Amniotic epithelial cell (primary cell): ENCODE measurements at places on chromosomes 7 and 10.

DNA sequence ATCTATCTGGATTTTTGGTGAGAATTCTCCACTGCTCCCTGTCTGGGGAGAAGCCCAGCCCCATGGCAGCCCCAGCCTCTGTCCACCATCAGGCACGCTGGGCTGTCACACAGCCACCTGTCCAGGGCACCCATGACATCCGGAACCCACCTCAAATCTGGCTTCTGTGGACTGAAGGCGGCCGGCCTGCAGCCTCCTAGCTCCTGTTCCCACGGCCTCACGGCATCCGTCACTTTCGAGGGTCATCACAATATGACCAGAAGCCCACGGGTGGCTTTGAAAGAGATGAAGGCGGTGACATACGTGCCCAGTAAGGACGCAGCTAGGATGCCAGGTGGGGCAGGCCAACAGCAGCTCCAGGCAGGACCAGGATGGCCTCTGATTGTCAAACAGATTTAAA, 140.9 kb downstream of the PTPRN2 start:
- DNase-seq, result no peak

DNA sequence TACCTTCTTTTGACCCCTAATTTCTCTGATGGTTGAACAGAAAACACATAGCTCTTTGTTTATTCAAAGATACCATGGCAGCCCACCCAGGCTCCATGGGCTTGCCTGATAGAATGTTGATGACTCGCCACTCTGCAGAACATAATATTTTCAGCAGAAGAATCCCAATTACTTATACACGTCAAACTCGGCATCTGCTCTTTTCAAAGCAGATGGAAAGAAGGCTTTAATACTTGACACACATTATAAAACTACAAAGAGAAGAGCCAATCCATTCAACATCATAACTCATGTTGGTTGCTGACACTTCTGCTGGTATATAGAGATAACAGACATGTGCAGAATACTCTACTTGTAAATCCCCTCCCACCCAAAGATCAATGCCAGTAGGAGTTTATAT, 69.0 kb downstream of the FOXI2 start:
- no peak for DNase-seq

- DNase-seq, result no peak
These were observed 21.5 kb upstream of the IKZF1 start for GRCh38 chr7:50282813-50283605.

DNA sequence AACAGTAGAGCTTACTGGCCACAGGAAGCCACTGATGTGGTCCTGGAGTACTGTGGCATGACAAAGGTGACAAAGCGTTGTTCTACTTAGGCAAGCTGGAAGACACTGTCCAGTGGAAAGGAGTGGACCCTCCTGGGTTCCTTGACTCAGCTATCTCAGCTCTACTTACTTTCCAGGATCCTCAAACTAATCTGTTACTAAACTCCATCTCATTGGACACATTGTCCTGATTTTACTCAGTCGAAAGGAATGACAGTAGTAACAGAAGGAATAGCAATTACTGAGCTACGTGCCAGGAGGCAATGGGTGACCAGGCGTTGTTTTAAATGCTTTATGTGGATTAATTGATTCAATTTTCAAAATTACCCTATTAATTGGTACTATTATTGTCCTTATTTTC, 41.6 kb downstream of the ABLIM1 start:
- no peak for DNase-seq

- no peak for DNase-seq
These were observed 1.6 kb upstream of the ZNF12 start for GRCh38 chr7:6708304-6708703.

- no peak for DNase-seq
These were observed 3.4 kb upstream of the KMT2E start for GRCh38 chr7:105010504-105011130.

GRCh38 chr7:14717816-14718215, 184.7 kb downstream of the DGKB start:
- peak; percentile 10 for DNase-seq

DNA sequence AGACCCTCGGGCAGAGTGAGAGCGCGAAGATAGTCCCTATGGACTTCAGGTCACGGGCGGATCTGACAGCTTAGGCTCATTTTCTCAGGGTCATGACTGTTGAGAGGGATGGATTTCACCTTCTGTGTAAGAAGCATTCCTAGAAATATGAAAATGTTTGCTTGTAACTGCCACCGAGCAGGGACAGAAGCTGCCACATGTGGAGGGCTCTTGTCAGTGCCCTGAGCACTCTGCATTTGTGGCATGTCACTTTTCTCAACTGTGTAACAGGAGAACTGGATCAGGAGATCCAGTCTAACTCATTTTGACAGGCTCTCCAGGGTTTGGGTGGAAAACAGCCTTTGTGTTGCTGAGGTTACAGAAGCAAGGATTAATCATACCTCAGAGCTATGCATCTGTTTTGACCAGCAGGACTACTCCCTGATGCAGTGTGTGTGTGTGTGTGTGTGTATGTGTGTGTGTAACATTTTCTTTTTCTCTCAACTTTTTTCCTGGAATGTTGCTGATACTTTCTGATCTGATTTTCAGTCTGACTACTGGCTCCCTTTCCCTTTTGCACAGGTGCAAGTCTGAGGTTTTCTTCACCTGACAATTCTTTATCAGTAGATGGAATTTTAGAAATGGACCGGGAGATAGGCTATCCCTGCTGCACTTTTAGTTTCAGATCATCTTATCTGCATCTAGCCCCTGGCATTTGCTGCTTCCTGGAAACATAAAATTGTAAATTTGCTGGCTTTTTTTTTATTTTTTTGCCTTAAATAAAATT, 183.3 kb downstream of the STK31 start:
- peak; percentile 95 for DNase-seq

- DNase-seq, result no peak
These were observed 105.8 kb downstream of the ELMO1 start for GRCh38 chr7:37342688-37343471.

- peak; percentile 57 for DNase-seq
These were observed 24.9 kb upstream of the CACNA2D1 start for GRCh38 chr7:82468435-82468834.

DNA sequence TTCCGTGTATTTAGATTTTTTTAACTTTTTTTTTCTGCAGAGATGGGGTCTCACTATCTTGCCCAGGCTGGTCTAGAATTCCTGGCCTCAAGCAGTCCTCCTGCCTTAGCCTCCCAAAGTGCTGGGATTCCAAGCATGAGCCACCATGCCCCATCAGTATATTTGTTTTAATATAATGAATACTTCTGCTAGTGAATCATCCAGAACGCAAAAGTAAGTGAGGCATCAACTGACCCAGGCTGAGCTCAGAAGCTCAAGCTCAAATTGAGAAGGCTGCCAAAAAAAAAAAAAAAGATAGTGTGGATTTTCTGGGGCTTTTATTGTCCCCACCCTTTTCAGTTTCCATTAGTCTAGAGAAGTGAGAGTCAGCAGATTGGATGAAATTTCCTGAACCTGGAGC, 39.0 kb upstream of the TECTB start:
- DNase-seq, result no peak

- no peak for DNase-seq
These were observed 56.9 kb upstream of the FAM133B start for GRCh38 chr7:92647011-92647625.

DNA sequence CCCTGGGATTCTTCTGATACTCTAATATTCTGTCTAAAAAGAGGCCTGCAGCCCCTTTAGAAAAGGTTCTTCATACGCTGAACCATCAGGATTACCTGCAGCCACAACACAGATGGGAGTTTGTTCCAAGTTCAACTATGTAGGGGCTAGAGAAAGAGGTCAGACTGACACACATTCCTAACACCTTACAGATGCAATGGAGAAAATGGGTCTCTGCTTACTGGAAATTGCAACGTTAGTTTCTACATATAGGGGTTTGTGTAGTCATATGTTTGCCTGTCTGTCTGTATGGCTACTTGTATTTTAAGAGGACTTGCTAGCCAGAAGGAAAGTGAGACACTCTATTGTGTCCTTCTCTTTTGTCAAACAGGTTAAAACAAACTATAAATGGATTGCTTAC, 618.5 kb downstream of the INHBA start:
- DNase-seq, result no peak

GRCh38 chr10:109968953-109969759, 38.6 kb upstream of the ADD3 start:
- DNase-seq, result peak; percentile 79

- DNase-seq, result no peak
These were observed at the start of gene TEX47 for GRCh38 chr7:88795553-88795952. TSS of gene TEX47 (minus strand) at chr7:88795737. CDS start at chr7:88794942, 795 bp downstream.

DNA sequence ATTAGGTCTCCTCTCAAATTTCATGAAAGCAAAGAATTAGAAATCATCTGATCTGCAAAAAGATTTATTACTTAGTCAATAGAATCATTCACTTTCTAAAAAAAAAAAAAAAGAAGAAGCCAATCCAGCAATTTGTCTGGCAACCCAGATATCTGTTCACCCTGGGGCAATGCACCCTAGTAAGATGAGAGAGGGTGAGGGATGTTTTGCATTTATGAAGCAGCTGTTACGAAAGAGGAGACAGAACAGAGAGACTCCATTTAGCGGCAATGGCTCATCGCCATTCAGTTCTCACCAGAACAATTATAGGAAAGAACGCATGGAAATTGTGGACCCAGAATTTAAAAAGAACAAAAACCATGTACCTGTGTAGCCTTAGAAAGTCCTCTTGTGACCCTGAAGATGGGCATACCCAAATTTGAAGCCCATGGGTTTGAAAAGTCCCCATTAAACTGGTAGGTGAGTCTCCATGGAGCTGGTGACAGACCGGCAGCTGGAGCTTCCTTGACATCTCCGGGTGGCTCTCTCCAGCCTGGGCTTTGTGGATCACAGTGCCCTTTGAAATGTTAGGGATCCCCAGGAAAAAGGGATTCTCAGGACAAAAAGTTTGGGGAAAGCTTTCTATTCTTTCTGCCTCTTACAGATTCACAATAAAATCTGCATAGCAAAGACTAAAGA, 45.5 kb upstream of the CCDC3 start:
- DNase-seq, result no peak

DNA sequence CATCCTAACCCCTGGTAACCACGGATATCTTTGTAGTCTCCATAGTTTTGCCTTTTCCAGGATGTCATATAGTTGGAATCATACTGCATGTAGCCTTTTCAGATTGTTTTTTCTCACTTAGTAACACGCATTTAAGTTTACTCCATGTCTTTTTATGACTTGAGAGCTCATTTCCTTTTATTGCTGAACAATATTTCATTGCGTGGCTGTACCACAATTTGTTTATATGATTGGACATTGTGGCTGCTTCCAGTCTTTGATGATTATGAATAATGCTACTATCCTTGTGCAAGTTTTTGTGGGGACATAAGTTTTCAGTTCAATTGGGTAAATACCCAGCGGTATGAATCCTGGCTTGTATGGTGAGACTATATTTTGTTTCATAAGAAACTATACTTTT, 60.8 kb downstream of the AOAH start:
- DNase-seq, result peak; percentile 34

DNA sequence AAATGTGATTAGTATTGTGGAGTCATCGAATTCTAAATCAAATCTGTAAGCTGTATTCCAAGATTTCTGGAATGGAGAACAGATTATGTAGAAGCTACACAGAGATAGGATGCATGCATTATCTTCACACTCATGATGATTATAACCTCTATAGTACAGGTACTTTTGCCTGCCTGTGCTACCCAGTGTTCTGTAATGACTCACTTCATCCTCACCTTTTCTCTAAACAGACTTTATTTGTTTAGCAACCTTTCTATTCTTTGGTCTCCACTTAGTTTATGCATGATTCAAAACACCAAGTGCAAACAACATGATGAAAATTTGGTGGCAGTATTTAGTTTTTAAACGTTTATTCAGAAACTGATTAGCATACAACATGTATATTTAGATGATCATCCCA, 68.4 kb upstream of the PRPS1L1 start:
- DNase-seq, result no peak

DNA sequence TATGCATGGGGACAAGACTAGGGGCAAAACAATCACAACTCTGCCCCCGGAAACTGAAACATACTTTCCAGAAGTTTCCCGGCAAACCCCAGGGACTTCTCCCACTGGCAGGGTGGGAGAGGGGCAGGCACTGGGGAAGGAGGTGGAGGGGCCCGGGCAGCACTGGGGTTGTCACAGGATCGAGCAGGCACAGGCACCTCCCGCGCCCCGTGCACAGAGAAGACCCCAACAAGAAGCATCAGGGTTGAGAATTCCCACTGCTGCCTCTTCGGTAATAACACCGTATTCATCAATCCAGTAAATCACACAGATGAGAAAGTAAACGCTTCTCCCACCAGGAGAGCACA, 490.5 kb downstream of the PTPRN2 start:
- no peak for DNase-seq
